GM20000 (cell line): ENCODE measurements at places on chromosomes 6 and 20.

DNA sequence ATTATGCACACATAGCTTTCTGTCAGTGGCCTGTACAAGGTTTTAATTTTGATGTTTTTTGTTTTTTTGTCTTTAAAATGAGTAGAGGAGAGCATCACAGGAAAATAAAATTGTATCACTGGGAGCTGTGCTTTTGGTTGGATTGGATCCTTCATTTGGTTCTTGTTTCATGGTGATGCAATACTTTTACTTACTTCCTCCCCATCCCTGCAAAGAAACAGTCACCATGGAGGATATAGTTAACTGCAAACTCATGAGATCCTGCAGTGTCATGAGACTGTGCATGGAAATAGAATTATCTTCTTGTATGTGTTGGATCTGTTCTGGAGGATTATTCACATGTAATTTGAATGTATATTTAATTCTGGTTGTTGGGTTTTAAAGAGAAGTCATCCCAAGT, 122.3 kb downstream of the JARID2 start:
- DNase-seq = no peak

GRCh38 chr6:157830354-157831017, 7.4 kb downstream of the SNX9 start:
- peak; percentile 45 for DNase-seq

DNA sequence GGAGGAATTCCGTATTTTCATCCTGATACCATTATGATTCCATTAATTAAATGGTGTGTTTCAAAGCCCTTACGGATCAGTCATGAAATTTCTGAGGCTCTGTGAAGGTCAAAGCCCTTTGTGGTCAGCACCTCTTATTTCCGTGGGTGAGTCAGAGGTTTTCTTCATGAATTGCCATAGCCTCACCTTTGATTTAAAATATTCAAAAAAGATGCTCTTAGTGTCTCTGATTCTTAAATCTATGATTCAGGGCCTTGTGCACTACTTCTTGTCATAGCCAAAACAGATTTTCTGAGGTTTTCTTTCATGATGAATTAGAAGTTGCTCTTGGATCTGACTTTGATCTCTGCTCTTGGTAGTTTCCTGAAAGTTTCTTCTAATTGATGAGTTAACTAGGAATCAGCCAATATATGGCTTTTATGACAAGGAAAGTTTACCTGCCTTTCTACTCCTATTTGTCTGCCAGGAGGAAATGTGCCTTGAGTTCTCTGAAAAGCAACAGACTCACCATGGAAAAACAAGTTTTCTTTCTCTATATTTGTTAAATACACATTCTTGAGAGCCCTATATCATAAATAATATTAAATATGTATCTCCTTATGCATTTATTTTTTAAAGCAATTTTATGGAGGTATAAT, 613.0 kb downstream of the UTRN start:
- DNase-seq = no peak

DNA sequence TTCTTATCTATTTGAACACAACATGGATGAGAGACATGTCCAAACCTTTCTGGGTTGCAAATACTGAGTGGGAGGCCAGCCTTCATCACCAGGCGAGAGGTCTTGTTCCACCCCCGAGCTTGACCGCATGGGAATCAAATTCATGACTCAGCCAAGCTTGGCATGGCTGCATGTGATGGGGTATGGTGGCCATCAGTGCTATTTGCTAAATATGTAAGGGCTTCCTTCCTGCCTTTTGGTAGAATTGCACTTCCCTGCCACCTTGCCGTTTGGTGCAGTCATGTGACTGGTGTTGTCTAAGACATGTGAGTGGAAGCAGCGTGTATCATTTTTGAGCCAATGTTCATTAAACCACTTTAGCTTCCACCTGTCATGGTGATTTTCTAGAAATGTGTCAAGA, 508.9 kb upstream of the SULF2 start:
- no peak for DNase-seq

DNA sequence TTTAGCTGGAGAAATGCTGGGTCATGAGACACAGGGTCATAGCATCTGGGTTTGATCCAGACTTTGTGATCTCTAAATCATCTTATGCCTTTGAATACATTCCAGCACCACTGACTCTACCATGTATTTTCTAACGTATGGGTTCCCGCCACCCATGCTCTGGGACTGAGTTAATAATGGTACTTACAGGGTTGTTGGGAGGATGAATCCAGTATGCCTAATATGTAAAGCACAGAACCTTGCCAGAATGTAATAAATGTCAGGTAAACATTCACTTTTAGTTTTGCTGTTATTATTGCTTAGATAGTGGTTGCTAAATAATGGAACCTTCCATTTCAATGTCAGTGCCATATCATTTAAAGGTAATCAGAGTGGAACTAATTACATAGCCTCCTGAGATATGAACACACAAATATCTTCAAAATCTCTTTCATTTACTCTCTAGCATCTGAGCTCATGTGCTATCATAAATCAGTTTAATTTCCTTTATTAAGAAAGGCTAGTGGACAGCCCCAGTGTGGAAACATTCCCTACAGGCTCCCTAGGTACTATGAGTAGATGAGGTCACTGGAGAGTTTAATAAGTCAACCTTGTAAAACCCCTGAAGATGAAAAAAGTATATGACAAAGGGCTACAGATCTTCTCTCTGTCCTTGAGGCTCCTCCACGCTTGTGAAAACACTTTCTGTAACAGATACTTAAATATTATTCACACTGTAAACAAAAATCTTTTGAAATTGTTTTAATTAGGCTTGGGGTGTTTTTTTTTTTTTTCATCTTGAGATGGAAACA, 226.6 kb downstream of the ALDH8A1 start:
- no peak for DNase-seq

- peak; percentile 19 for DNase-seq
Observed at GRCh38 chr6:170583756-170584180, 669 bp downstream of the PDCD2 start.

GRCh38 chr20:35063168-35063567, 29.4 kb downstream of the TRPC4AP start:
- no peak for DNase-seq

DNA sequence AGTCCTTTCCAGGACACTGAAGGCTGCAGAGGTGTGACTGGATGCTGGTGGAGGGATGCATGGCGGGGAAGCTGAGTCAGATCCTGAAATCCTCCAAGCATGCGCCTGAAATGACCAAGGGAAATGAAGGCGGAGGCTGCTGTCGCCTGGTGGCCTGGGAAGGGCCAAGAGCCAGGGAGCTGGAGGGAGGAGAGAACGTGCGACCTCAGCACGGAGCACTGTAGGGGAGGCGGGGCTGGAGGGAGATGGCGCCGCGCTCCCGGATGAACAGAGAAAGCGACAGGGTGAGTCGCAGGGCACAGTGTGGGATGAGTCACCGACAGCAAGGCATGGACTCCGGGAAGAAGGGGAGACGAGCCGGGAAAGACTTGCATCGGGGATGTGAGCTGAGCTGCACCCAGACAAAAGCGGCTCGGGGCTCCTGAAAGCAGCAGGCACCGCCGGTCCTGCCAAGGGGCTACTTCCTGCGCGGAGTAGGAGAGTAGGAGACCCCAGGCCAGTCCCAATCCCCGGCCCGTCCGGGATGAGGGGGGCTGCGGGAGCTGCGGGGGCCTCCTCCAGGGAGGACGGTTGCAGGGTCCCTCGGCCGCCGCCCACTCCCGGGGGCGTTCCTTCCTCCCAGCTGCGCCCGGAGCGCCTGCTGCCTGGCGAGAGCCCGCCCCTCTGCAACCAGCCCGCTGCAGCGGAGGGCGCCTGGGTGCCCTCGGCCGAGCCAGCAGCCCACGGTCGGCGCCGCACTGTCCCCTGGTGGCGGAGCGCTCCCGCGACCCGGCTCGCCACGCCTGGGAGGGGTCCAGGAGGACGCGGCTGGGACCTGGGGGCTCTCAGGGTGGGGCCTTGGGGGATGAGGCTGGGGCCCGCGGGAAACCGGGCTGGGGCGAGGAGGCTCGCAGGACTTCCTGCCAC, 11.0 kb upstream of the NQO2 start:
- DNase-seq = peak; percentile 81

DNA sequence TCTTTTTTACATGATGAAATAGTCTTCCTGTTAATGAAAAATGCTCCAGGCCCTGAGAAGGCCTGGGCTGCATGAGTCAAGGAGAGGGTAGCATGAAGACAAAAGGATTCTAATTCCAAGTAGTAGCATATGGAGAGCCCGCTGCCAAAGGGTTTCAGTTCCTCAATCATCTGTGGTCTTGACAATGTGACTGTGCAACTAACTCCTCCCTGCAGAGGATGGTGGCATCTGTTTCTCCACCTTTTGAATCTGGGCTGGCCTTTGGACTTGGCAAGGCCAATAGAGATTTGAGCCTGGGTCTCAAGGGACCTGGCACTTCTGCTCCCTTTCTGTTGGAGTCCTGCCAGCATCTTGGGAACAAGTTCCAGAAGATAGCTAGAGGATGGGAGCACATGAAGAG, 35.1 kb upstream of the ANKEF1 start:
- no peak for DNase-seq
